ENCODE measurements at places on chromosomes 11 and 22.

GRCh38 chr11:62664405-62665074 is 470 bp downstream of the C11orf98 start:
- DNase-seq = peak; percentile 62

DNA sequence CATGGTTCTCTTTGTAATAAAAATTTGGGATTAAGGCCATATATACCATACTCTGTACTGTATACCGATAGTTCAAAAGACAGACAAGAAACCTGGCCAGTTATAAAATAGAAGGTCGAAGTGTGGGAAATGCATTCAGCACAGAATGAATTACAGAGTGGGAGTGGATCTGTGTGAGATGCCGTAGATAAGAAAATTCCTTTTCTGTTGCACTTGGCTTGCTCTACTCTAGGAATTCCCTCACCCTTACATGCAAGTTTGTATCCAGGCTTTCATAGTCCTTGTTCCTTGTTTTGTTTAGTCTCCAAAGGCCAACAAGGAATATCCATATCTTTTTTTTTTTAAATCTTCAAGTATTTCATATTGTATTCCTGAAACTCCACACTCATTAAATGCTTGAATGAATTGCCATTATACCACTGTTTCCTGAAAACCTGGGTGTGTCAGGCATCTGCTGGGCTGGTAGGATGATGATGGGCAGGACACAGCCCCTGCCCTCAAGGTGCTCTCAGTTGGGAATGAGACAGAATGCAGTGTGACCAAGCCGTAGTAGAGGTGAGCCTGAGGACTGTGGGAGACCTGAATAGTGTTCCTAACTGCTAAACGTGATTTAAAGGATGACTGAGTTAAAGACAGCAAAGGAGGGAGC is 53.5 kb downstream of the TEAD1 start:
- DNase-seq = no peak

GRCh38 chr22:50008151-50009040 is 4.2 kb downstream of the IL17REL start:
- DNase-seq = no peak

GRCh38 chr11:12189543-12190235 is 79.3 kb downstream of the MICAL2 start:
- peak; percentile 86 for DNase-seq

GRCh38 chr11:106231591-106231990 is 154.1 kb downstream of the AASDHPPT start:
- DNase-seq = no peak

DNA sequence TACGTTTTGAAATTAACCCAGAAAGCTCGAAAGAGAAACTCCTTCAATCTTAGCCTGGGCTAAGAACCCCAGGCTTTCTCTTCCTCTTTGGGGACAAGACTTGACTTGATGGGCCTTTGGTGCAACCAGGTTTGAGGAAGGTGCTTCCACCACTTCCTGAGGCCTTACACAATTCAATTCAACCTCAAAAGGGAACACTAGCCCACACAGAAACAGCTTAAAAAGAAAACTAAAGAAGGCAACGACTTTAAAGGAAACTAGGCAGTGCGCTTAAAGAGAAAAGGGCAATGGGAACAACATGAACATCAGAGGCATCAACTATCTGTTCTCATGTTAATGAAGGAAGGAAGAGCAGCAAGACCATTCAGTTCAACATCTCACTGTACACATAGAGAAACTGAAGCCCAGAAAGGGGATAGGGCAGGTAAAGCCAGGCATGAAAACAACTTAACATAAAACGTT is 24.8 kb downstream of the PAK1 start:
- DNase-seq = no peak

DNA sequence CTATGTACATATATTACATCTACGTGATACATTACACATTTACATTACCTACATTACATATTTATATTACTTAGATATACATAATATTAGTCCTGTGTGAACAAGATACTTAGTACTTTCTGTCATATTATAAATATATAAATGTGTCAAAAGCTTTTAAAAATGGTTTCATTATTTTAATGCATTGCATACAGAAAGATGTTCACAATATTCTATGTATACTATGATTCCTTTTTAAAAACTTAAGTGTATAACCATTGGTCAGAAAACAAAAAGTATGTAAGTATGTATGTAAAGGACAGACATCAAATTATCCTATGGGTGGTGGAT is 647 bp upstream of the ZW10 start:
- DNase-seq = no peak

DNA sequence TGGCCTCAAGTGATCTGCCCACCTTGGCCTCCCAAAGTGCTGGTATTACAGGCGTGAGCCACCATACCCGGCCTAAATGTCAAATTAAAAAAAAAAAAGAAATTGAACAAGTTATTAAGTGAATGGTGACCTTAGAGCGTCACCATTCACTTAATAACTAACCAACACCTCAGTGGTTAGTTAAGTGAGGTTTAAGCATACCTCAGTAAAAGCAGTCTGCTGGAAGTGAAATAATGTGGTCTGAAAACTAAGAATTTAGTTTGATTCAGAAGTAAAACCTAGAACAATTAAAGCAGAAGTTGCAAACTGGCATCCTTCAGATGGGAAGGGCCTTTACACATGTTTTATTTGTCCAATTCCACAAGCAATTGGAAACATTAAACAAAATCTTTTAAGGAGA is 71.5 kb downstream of the FCHSD2 start:
- no peak for DNase-seq

DNA sequence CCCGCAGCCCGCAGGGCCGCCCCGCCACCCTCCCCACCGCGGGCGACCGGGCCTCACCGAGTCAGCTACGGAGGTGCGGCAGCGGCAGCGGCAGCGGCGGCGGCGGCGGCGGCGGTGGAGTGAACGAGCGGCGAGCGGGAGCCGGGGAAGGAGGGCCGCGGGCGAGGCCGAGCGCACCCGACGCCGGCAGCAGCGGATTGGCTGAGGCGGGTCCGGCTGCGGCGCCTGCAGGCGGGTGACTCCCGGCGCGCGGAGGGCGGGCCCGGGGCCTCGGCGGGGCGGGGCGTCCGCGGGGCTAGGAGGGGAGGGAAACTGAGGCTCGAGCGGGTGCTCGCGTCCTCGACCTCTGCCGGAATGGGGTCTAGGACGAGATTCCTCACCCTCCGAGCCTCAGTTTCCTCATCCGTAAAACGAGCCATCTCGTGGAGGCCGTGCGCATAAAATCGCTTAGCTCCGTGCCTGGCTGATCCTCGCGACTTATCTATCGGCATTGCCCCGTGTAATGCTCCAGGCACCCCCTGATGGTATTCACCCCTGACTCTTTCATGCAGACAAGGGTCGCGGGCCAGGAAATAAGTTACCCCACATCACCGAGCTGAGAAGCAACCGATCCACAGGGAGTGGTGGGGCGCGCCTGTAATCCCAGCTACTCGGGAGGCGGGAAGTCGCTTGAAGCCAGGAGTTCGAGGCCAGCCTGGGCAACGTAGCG is at the start of gene CPT1A:
Gene CPT1A, minus strand, starts transcription at position 199 of the 709 bp plus-strand sequence. CDS start 26,442 bp downstream, outside the sequence.
- DNase-seq = peak; percentile 75

GRCh38 chr11:109426442-109427240 is 4.7 kb downstream of the C11orf87 start:
- no peak for DNase-seq

- DNase-seq = no peak
These were observed 4.2 kb downstream of the RAB3IL1 start for GRCh38 chr11:61912991-61913698.

- peak; percentile 55 for DNase-seq
These were observed 397.8 kb downstream of the OPCML start for GRCh38 chr11:133134314-133135173.

DNA sequence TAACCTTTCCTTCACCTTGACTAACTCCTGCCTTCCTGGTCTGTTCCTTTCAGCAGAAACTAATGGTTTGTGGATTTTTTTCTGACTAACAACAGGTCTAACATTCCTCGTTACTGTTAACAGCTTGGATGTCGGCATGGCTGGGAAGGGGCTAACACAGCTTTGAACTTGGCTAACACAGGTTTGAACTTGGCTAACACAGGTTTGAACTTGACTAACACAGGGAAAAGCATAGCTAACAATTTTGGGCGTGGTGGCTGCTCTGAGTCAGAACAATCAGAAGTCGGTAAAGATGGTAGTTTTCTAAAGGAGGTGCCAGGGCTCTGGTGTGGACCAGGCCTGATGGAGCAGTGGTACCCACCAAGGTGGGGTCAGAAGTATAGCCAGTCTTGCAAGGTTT is 16.1 kb downstream of the MIAT start:
- peak; percentile 68 for DNase-seq

DNA sequence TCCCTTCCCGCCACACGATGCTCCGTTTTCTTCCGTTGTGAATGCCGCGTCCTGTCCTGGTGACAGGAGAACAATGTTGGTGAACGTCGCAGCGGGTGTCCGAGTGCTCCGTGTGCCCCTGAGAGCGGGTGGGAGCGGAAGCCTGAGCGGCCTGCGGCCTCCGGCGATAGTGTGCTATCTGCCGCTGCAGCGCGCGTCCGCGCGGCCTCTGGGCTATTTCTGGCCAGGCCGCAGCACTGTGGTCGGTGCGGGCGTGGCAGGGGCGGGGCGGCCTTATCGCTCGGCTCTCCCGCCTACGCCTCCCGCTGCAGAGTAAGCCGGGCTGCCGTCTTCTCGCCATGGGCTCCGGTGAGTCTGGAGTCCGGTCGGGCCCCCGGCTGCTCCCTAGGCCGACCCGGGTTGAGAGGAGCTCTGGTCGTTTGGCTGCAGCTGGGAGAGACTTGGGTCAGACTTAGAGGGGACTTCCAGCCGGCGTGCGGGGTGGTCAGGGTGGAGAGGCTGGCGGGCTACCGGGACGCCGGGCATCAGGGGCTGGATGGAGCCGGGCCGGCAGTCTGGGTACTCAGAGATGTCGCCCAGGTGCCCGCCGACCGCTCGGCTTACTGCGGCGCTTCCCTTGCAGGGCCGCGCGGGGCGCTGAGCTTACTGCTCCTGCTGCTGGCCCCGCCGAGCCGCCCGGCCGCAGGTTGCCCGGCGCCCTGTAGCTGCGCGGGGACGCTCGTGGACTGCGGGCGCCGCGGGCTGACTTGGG is at the start of gene GP1BB:
Gene GP1BB, plus strand, starts transcription at position 308 of the 751 bp plus-strand sequence. Its CDS starts 31 bp downstream, at position 339.
- peak; percentile 39 for DNase-seq
